Suprapubic skin (tissue), 4 donors: ENCODE measurements at places on chromosomes 1 and 21. TPM values are rescaled to one million over a fixed set of nuclear protein-coding genes. Genes with fewer than 3 reads are reported as not detected.

The CD34 gene
- total RNA-seq, result 20.7 TPM

The KRTAP10-3 gene
- not detected for total RNA-seq

The LCE3E gene
- 19.0 TPM for total RNA-seq

The DMAP1 gene
- total RNA-seq, result 45.8 TPM

The CFHR3 gene
- not detected for total RNA-seq

The PRAMEF26 gene
- total RNA-seq, result not detected

The CYYR1 gene
- total RNA-seq, result 15.9 TPM

The KRTAP27-1 gene
- total RNA-seq, result not detected

The SLAMF7 gene
- total RNA-seq, result 1.1 TPM

The CD84 gene
- 9.0 TPM for total RNA-seq

The LCE6A gene
- 95.6 TPM for total RNA-seq

The SPRR1A gene
- not detected for total RNA-seq

The KCNN3 gene
- 0.34 TPM for total RNA-seq

The ZBTB7B gene
- total RNA-seq, result 238 TPM

- no peak for DNase-seq
Measured at GRCh38 chr1:246577720-246578106, 11.5 kb downstream of the CNST start.

DNA sequence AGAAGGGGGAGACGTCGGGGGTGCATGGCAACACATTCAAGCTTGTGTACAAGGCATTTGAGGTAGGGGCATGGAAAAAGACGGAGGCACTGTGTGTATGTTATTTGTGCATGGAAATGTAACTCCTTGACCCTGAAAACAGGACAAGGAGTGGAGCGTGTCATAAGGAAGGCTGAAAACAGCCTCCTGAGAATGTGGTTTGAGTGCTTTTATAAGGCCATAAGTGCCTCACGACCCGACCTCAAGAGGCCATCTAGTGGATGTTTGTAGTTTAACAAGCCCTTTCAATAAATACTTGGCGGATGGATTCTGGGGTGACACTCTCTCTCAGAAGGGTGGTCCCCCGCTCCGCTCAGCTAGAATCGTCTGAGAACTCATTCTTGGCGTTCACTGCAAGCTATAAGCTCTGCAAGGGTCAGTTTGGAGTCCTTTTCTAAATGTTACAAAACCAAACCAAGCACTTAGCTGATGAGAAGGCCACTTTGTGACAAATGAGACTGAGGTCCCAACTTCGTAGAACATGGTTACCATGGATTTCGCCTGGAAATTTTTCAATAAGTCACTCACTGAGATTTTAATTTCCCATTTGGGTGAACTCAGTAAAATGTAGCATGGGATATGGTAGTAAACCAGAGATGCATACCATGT is 38.8 kb upstream of the CLCA4 start:
- no peak for DNase-seq

DNA sequence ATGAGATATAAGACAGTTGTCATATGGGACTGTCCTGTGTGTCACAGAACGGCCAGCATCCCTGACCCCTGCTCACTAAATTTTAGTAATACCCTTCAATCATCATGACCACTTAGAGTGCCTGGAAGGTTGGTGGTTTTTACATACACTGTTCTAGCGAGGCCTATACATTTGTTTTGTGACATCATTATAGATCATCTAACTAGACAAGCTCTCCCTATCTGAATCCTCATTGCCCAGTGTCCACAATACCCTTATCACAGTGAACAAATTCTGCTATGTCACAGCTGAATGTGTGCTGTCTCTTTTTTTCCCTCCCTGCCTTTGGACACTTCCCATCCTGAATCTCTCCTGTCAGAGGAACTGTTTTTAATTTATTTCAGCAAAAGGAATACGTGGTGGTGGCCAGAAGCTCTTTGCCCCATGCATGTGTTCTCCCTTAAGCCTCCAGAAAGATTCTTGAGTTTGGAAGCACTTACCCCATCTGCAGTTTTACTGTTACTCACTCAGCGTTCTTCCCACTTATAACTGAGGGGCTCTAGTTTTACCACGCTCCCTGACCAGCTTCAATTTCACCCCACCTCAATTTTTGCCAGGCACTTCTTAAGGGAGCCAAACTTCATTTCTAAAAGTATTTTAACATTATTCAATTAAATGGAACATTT is 70.3 kb downstream of the OLFML2B start:
- no peak for DNase-seq

GRCh38 chr1:168408884-168409283 is 128.2 kb downstream of the TBX19 start:
- no peak for DNase-seq

DNA sequence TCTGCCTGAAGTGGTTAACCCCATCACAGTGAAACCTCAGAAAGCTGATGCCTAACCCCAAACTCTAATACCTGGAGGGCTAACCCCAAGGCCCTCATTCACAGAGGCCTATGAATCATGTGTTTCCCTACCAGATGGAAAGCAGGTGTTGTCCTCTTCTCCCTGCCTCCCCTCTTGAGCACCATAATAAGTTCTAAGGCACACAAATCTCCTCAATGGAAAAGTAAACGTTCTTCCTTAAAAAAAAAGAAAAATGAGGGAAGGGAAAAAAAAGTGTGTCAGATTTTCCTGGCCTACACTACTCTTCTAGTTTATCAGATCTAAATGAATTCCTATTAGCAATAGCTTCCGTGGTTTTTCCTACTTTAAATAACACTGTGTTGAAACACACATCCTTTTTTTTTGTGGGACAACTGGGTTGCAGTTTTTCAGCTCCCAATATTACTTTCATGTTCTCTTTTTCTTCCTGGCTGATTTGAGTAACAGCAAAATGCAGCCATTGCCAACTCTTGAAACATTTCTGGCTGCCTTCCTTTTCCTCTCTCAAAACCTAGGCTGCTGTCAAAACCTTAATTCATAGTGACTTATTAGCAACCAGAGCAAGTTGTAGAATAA is 43.2 kb downstream of the SLC44A3 start:
- no peak for DNase-seq

- DNase-seq, result no peak
Measured at GRCh38 chr1:106952776-106953175, 103.7 kb upstream of the PRMT6 start.

GRCh38 chr1:208223136-208223535 is 21.0 kb downstream of the PLXNA2 start:
- DNase-seq, result no peak

DNA sequence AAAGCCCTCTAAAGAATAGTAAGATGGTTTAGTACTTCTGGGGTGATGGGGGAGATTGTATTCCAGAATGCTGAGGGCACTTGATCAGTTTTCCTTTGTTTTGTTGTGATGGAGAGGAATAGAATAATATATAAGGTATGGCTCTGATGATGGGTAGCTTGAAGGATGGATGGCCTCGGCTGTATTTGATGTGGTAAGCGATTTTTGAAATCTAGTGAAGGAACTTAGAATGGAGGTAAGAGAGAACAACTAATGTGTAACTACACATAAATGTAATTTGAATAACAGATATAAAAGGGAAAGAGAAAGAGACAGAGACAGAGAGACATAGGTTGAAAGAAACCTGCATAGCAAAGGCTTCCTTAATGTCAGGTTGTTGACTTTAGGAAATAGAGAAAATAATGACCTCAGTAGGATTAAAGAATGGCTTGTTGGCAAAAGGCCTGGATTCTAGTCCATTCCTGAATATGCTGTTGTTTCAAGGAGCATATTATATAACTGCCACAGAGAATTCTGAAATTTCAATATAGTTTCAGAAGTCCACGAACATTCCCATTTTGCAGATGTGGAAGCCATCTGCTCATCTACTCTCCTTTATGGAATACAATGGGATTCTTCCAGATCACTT is 58.7 kb downstream of the NIBAN1 start:
- no peak for DNase-seq

DNA sequence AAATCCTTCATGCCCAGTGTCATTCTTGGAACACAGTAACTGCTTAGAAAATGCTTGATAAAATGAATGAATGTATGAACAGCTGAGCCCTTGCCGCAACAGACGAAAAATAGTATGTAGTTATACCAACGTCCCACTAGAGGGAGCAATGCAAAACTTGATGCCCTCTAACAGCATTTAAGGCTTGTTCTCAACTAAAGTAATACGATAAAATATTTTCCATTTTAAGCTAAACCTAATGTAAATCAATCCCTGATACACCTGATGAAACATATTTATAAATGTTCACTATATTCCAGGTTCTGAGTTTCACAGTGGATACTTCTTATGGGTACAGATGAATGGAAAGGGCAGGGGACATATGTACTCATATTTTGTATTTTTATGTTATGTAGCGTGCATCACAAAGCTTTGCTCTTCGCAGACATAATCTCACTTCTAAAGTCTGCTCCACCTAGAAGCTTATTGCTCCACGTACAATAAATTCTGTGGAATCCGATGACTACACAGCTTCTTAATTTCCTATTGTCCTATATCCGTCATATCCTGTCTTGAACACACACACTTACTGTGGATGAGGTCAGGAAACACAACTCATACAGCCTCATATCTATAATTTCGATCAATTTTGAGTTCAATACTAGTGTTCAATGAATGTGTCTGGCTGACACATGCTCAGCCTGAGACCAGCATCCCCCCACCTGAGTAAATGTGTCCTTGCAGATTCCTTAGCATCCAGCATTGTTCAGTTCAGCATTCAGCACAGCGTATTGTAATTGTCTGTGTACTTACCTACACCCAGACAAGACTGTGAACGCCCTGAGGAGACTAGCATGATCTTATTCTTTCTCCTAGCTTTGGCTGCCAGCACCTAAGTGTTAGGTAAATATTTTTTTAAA is 4.4 kb upstream of the UTP25 start:
- no peak for DNase-seq

DNA sequence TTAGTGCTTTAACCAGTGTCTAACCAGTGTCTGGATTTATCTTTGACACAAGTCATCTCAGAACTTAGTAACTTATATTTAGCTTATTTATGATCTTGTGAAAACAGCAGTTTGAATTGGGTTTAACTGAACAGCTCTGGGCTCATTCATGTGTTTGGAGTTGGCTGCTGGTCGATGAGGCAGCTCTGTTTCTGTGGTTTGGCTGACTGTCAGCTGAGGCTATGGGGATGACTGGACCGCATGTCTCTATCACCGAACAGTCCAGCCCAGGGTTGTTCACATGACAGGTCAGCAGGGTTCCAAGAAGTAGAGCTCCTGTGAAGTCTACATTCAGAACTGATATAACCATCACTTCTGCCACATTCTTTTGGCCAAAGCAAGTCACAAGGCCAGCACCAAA is 29.1 kb upstream of the C21orf91 start:
- no peak for DNase-seq

- no peak for DNase-seq
Measured at GRCh38 chr1:232596666-232597303, 33.1 kb downstream of the SIPA1L2 start.

- no peak for DNase-seq
Measured at GRCh38 chr1:203127666-203128430, at the start of gene ADORA1. TSS of gene ADORA1 (plus strand) at chr1:203127726. CDS start at chr1:203128842, 1,116 bp downstream.

- no peak for DNase-seq
Measured at GRCh38 chr21:23936224-23936623, 1671.1 kb downstream of the MRPL39 start.

DNA sequence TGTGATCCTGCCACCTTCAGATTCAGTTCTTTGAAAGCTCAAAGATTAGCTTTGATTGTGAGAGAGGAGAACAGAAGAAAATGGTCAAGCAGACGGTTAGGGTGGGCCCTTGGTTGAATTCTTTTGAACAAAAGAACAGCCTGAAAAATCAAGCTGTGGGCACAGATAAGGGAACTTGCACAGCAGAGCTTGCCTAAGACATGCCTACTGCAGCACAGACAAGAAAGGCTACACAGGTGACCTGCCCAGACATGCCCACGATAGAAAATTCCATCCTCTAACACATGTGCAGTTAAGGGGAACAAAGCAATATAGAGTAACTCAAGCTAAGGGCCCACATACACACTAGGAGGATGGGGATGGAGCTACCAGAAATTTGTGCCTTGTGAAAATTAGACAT is 512.5 kb upstream of the LRRC7 start:
- no peak for DNase-seq

DNA sequence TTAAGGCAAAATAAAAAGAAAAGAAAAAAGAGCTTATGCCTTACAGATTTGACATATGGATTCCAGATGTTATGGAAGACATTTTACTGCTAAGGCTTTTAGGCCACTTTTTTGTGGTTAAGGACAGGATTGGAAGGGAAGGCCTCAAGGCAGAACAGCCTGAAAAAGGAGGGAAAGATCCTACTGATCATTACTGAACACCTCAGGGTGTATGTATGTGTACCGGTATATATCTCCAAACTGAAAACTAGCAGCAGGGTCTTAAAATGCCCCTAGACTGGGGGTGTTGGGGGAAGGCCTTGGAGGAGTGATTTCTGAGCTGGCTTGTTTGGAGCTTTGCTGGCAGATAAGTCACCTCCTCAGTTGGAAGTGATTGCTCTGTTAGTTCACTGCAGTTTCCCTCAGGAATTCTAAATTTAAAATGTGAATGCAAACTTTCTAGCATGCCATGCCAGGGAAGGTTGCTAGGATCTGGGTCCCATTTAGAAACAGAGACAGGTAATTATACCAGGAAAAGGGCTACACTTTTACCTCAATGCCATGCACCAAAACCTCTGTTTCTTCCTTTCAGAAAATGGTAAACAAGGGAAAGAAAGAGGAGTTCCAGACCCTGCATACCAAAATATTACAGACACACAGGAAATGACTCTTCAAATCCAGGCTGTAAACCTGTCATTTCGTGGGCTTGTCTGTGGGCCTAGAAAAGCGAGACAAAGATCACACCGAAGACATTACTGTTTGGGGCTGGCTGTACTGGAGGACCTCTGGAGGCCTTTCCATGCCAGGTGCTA is 15.0 kb downstream of the C1orf52 start:
- DNase-seq, result no peak

GRCh38 chr21:15004721-15005370 is 60.0 kb downstream of the NRIP1 start:
- no peak for DNase-seq

DNA sequence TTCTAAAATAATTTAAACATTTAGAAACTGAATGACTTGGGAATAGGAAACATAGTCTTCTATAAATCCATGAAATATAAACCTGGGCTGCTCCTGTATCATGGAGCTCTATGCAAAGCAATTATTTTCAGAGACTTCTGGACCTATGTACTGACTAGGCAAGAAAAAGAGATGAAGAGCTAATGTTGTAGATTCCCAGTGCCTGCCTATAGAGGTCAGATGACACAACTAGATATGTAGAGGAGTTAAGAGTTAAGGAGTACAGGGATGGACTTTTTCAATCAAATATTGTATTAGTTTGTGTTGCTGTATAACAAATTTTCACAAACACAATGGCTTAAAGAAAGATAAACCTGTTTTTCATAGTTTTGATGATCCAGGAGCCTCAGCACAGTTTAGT is 1434.5 kb downstream of the KCNT2 start:
- DNase-seq, result no peak

DNA sequence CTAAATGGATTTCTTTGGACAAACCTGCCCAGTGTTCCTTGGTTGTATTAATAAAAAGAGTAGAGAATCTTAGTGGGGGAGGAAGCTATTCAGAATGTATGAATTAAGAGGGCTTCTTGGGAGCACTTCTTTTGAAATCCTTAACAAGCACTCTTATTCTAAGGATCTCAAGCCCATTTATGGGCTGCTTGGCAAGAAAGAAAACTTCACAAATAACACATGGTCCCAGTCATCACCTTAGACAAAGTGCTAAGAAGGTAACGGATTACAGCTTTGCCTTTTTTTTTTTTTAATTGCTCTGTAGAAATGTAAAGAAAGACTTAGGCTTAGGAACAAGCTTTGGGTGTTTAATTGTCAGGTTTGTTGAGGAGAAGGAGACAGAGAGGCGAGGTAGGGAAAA is 76.6 kb upstream of the IPO9 start:
- DNase-seq, result no peak

- DNase-seq, result no peak
Measured at GRCh38 chr1:204286315-204286714, 72.5 kb upstream of the GOLT1A start.

- DNase-seq, result no peak
Measured at GRCh38 chr21:32562426-32562825, 22.9 kb downstream of the TCP10L start.
